Activated naive CD4-positive, alpha-beta T cell (primary cell): ENCODE measurements at places on chromosomes 3 and 15.

DNA sequence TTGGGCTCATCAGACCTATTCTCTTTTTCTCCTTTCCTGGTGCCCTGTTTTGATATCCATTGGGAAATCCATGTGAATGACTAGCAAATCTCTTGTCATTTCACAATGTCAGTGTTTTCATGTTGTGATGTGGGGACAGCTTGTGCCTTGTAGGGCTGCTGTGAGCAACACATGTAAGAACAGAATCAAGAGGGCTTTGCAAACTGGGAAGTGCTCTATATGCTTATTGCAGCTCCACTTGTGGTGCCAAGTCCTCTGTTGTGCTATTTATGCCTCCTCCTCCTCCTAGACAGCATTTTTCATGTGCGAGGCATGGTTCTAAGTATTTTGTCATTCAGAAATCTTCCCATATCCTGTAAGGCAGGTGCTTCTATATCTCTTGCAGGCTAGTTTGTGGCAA lies 56.4 kb downstream of the ZNF621 start:
- no peak for DNase-seq

DNA sequence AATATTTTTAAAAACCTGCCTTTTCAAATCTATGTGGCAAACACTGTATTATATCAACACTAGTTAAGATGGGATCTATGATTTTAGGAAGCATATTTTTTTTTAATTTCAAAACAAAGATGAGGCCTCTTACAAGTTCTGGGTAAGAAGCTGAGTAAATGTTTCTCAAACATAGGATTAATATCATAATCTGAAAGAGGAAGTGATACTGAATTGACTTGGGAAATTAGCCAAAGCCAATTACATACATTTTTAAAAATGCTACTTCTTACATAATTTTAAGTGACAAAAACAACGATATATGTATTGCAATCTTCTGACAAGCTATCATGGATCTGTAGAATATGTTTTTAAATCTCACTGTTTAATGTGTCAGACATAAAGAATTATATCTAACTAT lies 135.1 kb upstream of the UBP1 start:
- no peak for DNase-seq

DNA sequence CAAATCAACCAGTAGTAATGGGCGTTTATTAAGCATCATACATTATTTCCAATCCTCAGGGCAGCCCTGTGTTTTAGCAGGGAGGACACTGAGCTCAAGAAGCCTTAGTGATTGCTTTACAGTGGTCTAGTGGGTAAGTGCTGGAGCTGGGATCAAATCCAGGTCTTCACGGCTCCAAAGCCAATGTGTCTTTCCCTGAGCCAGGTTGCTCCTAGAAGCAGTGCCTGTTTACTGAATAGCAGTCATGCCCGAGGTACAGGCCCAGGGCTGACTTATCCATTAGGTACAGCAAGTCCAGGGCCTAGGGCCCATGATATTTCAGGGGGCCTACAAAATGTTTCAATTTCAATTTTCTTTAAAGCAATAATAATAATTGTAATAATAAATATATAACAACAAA lies 9.6 kb upstream of the SMAD6 start:
- DNase-seq = no peak

- DNase-seq = no peak
Measured at GRCh38 chr3:130429713-130430023, 84.2 kb downstream of the COL6A5 start.

DNA sequence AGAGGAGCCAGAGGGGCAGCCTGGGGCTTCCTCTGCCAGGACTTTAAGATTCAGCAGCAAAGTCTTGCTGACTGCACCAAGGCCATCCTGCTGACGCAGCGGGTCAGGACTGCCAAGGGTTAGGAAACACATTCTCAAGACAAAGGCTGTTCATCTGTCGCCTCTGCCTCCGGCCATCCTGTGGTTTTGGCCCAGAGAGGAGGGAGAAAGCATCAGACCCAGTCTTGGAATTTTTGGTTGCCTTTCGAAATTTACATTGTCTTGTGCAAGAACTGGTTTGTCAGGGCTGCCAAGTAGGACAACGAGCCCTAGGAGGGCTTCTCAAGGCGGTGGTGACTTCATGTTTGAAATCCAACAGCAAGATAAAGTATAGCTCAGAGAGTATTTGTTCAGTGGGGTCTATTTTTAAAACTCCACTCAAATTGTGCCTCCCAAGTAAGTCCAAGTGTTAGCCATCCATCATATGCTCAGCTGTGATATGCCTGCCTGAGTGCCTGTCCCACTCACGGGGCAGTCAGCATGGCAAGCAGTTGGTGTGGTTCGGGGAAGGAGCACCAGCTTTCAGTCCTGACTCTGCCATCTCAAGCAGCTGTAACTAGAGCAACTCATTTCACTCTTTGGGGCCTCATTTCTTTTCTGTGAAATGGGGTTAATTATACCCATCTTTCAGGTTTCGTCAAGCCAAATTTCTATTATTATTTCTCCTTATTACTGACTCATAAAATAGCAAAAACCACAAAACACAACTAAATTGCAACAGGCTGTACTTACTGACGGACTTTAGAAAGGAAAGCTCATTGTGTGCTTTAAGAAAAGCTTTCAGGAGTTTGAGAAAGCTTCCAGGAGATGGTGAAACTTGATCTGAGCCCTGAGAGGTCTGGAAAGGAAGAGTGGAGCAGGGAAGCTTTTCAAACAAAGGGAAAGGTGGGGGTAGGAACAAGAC lies 42.4 kb upstream of the RHO start:
- no peak for DNase-seq
